ENCODE measurements at places on chromosomes 5 and 9.

- DNase-seq = no peak
Observed at GRCh38 chr5:20694121-20694520, 706.1 kb upstream of the CDH18 start.

DNA sequence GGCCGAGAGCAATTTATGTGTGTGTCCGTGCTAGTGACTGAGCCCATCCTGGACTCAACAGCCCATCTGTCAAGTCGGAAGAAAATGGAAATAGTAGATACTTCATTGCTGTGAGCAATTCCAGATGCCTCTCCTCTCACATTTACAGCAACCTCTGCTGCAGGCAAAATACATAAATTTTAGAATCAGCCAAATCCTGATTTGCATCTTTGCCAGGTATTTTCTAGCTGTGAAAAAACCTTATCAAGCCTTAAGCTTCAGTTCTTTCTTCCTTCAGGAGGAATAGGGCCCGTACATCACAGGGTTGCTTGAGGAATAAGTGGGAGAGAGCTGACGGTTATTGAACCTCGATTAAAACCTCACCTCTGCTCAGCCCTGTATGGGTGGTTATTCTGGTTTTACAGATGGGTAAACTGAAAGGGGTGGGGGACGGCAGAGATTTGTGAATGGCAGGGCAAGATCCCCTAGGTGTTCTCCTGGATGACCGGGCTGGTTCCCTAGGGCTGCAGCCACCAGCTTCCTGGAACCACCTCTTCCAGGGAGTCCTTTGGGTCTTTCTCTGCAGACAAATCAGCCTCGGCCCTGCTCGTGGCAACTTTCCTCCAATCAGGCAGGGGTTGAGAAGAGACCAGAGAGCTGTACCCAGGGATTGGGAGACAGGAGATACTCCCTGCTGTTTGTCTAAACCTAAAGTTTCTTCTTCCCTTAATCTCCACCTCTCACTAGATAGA lies 5.3 kb upstream of the MSX2 start:
- no peak for DNase-seq

DNA sequence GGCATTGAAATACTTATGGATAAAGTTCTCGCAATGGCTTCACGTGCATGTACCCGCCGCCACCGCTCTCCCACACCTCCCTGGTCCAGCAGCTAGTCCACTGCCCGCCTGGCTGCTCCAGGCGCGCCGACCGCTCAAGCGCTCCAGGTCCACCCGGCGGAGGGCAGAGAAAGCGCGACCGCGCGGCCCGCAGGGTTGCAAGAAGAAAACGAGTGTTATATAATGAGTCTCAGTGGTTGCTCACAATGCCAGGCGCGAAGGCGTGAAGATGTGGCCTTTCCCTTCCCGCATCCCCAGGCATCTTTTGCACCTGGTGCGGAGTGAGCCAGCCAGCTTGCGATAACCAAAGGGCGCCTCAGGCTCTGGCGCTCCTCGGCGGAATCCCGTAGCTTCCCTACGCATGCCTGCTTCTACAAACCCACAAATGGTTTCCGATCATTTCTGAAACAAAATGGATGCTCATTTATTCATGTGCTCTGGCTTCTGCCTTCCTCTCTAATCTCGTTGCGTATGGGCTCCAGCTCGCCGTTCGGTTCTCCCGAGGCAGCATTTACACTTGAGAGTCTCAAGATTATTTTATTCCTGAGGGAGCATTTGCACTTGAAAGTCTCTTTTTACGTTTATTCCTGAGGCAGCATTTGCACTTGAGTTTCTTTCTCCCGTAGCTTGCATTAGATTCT lies 25.7 kb downstream of the CDKN2A start:
- DNase-seq = no peak

- DNase-seq = no peak
Observed at GRCh38 chr5:171306781-171307591, 2.1 kb upstream of the TLX3 start.

DNA sequence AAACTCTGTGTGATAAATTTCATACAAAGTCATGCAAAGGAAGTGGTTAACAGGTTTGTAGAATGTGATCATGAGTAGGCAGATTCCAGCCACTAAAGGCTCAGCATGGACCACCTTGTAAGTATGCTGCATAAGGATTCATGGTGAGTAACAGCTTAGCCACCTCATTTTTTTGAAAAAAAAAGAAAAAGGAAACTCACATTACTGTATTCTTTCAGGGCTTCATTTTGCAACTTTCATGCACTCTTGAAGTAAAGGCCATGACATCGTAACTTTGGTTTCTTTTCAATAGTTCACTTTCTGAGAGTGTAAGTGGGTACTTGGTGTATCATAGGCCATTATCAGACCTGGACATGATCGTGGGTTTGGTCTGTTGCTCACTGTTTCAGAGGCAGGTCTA lies 175.1 kb downstream of the PCSK1 start:
- no peak for DNase-seq
